ENCODE measurements at places on chromosomes 11 and 22.

GRCh38 chr22:38784856-38785255 lies 9.1 kb downstream of the DNAL4 start:
- no peak for DNase-seq

DNA sequence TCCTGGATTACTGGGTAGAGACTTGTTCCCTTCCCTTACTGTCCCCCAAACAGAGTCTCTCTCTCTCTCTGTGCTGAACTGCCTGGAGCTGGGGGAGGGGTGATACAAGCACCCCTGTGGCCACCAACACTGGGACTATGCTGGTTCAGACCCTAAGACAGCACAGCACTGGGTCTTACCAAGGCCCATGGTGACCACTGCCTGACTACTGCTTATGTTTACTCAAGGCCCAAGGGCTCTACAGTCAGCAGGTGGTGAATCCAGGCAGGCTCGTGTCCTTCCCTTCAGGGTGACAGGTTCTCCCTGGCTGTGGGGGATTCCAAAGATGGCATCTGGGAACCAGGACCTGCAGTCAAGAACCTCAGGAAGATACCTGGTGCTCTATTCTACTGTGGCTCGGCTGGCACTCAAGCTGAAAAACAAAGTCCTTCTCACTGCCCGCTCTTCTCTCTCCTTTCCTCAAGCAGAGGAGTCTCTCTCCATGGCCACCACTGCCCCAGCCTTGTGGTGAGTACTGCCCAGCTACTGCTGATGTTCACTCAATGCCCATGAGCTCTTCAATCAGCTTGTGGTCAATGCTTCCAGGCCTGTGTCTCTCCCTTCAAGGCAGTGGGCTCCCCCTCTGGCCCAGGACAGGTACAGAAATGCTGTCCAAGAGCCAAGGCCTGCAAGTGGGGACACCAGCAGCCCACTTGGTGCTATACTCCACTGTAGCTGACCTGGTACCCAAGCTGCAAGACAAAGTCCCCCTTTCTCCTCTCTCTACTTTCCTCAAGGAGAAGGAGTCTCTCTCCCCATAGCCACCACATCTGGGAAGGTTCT lies 41.8 kb upstream of the SHANK2 start:
- DNase-seq: no peak

- DNase-seq: no peak
Measured at GRCh38 chr11:82494988-82495432, 238.7 kb downstream of the FAM181B start.

GRCh38 chr11:91786097-91786496 lies 438.5 kb upstream of the FAT3 start:
- no peak for DNase-seq

DNA sequence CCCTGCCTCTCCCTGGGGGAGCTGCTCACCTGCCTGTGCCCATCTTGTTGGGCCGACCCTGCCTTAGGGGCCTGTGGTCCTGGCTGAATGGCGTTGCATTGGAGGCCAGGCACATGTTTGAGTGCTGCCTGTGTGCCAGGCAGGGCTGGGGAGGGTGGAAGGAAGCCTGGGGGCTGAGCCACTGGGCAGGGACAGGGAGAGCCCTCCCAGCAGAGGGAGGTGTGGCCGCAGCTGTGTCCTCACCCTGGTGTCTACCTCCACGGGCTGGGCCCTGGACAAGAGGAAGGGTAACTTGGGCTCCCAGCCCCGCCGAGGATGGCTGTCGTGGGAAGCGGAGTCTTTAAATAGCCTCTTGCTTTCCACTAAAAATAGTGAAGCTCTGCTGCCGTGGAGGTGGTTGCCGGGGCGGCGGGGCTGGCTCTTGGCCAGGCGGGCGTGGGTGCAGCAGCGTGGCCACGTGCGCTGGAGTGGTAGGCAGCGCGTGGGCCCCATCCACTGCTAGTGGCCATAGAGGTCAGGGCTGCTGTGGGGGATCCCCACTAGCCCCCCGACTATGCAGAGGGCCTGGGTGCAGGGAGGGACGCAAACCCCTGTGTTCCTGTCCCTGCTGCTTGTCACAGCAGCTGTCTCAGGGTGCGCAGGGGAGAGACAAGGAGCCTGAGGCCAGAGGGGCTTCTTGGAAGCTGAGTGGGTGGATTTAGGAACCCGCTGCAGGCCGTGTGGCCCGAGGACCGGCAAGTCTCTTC lies 6.2 kb downstream of the ZDHHC8 start:
- DNase-seq: no peak

GRCh38 chr22:27115816-27116256 lies 458.4 kb downstream of the MIAT start:
- no peak for DNase-seq

- no peak for DNase-seq
Measured at GRCh38 chr22:28023774-28024173, 104.7 kb upstream of the PITPNB start.
